ENCODE measurements at places on chromosomes 2 and 18.

GRCh38 chr2:207337234-207338219 is 171.8 kb upstream of the KLF7 start:
- peak; percentile 57 for DNase-seq

DNA sequence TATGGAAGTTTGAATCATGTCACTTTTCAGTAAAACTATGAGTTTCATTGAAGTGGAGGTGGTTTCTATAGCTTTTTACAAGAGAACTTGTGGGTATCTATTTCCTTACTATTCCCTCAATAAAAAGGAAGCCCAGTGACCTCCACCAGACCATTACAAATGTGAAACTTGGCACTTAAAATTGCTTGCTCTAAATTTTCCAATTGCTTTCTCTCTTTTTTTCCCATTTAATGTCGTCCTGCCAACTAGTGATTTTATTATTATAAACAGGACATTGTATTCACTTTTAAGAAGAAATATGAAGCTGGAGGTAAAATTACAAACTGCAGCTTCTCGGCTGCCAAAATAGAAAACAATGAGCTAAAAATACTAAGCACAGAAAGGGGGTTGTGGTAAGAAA is 208.2 kb upstream of the ALPP start:
- no peak for DNase-seq

- DNase-seq, result no peak
Observed at GRCh38 chr18:42287047-42287446, 332.0 kb downstream of the PIK3C3 start.

GRCh38 chr2:103945083-103945482 is 908.8 kb upstream of the POU3F3 start:
- DNase-seq, result no peak

DNA sequence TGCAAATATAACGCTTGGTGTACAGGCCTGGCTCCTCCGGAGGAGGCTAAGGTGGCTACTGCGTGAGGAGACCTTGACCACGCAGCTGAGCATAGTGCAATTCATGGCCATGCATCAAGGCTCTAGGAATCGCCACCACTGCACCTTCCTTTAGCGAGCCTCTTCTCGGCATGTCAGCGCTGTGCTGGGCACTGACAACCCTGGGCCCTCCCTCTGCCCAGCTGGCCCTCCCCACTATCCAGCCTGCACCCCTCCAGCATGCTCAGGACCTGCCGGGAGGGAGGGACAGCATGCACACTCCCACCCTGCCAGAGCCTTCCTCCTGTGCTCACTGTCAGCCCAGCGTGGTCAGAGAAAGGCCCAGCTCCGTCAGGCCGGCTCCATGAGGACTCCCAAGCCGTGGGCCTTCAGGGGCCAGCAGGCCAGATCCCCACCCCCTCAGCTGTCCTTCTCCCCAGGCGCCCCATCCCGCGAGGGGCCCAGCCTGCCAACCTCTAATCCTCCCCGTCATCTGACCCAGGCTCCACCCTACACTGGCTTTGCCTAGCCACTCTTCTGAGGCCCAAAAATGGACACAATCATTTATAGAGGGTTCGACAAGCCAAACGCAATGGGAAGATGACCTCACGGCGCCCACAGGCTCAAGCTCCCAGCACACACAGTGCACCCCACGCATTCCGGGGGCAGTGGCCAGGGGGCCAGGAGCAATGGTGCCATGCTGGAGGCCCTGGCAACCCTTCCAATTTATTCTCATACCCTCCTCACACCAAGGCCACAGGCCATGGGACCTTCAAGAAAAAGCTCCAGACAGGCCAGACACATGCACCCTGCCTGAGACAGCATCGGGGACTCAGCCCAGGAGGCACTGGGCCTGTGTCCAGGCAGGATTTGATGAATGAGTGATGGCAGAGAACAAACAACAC is 3.5 kb downstream of the BIN1 start:
- no peak for DNase-seq

GRCh38 chr2:115635430-115635829 is 1193.0 kb downstream of the DPP10 start:
- no peak for DNase-seq

GRCh38 chr2:231745303-231746038 is 35.6 kb downstream of the PDE6D start:
- DNase-seq, result no peak

- DNase-seq, result no peak
Observed at GRCh38 chr2:111025288-111025687, 95.4 kb upstream of the BCL2L11 start.

DNA sequence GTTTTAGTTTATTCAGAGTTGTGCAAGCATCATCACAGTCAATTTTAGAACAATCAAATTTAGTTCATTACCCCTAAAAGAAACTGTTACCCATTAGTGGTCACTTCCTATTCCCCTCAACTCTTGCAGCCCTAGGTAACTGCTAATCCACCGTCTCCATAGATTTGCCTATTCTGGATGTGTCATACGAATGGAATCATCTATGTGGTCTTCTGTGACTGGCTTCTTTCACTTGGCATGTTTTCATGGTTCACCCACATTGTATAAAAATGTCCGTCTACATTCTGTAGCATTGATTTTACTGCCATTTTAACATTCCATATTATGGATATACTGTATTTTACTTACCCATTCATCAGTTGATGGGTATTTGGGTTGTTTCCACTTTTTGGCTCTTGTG is 5.3 kb upstream of the CEP68 start:
- DNase-seq, result peak; percentile 80

GRCh38 chr2:231461516-231461971 is 2.7 kb downstream of the NCL start:
- no peak for DNase-seq

DNA sequence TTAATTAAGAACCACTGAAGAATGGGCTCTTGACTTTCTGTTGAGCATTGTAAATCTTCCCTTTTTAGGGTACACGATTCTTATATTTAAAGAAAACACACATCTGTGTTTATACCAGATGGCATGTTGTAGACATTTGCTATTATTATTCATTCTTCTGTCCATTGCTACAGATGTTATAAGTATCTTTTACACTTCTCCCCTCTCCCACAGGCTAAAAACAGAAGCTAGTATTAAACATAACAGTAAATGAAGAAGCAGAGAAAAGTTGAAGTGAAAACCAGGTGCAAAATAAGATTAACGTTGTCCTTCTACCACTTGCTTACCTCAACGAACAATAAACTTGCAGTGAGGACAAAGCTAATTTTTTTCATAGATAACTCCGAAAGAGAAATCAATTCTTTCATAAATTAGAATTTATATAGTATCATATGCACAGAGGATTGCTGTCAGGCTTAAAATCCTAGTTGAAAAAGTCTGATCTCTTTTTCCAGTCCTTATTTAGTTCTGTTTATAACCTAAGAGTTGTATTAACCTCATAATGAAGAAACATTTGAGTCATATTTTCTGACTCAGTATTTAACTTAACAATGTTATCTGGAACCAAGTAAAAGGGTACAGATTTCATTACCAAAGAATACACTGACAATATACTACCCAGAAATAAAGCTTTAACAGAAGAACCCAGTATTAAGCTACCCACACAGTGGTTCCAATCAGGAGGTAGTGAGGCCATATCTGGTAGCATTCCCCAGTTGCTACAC is 16.4 kb upstream of the ZNF385B start:
- DNase-seq, result peak; percentile 20

DNA sequence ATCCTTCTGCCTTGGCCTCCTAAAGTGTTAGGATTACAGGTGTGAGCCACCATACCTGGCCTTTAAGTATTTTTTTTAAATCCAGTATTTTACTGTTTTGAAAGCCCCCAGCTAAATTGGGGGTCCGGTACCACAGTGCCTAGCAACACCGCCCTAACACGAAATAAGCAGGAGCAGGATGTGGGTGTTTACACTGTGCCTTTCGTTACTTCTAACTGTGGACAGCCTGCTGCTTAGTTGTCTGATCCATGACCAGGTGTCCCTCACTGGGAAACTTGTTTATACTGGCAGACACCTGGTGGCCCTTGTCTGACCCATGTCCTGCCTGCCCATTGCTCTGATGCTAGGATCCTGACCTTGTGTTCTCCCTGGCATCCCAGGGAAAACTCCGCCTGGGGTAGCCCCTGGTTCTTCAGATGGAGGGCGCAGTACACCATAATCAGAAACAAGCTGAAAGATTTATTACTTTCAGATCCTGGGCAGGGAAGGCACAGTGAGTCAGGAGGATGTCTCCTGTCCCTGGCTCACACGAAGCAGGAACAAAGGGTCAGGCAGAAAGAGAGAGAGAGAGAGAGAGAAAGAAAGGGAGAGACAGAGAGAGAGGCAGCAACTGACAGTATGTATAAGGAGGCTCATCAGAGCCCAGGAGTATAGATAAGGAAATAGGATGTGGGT is 55.7 kb downstream of the NCAPH start:
- no peak for DNase-seq

DNA sequence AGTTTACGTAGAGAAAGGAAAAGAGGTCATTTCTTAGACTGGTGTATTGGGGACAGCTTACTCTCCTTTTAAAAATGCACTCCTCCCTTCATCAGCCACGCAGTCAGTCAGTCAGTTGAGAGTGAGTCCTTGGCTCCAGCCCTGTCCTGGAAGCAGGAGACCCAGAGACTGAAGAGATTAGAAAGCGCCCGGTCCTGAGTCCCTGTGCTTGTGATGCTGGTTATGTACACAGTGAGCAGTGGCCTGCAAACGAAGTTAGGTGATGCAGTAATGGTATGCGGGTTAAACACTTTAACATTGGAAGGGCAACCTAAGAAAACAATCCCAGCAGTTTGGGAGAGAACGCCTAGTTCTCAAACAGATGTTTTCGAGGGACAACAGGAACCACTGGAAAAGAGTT is 6.3 kb upstream of the ASB1 start:
- DNase-seq, result no peak

- peak; percentile 61 for DNase-seq
Observed at GRCh38 chr18:28175930-28176697, 816 bp downstream of the CDH2 start.

DNA sequence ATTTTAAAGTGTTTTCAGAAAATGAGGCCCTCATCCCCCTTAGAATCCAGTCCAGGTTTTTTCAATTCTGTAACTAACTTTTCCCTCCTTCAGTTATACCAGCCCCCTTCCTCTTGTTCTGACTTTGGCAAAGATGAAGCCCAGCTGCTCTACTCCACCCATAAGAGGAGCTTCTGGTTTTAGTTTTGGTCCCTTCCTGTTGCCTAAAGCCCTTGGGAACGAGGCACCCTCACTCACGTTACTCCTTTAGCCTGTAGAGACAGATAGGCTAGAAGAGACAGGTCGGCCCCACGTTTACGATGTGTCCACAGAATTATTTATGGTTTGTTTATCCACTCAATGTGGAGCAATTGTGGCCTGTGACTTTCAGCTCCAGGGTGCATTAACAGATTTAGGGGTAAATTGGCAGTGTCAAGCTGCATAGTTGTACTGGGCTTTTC is 454.2 kb upstream of the TNP1 start:
- DNase-seq, result no peak

DNA sequence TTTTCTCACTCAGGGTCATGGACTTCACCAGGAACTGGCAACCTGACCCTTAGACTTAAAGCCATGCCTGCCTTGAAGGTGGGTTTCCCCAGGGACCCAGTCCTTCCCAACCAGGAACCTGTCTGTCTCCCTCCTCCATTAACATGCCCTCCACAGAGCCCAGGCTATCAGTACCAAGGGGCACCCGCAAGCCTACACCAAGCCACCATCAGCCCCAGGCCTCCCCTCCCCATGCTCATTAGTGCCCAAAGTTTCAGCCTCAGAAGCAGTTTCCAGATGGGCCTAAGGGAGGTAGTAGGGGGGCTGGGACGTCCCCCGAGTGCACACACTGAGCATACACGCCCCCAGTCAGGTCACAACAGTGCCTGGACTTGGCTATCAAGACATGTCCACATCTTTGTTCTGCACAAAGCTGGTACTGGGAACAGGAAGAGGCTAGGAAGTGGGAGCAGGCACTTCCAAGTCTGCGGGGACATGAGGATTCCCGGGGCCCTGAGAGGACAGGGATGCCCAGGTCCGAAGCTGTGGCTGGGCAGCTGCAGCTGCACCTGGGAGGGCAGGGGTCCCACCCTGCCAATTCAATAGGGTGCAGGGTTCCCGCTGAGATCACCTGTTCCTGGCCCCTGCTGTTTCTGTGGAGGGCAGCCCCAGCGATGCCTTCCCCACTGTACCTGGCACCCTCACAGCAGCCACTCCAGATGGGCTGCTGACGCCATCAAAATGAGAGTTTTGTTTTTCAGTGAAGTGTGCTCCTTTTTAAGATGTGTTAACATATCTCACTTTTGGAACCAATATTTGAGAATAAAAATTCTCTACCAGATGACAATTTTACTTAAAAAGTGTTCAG is 731.4 kb downstream of the NR4A2 start:
- no peak for DNase-seq

DNA sequence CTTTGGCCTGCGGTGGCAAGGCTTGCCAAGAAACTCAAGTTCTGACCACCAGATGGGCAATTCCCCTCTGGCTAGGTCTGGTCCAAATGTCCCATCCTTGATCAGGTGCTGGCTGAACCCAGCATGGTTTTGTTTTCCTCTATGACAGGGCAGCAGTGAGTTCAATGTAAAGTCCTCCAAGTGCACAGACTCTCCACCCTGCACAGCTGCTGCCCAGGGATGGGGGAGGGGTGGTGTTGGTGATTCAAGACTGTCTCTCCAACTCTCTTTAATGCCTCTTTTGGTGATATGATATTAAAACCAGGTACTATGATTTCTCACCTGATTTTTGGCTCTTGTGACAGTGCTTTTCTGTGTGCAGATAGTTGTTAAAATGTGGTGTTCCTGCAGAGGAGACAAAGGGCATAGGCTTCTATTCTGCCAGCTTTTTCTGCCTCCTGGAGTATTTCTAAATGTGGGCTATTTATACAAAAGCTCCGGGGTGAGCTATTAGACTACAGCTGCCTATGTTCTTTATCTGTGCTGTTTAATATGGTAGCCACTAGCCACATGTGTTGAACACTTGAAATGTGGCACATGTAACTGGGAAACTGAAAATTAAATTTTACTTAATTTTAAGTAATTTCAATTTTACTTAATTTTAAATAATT is 64.0 kb upstream of the STK39 start:
- no peak for DNase-seq

- DNase-seq, result no peak
Observed at GRCh38 chr2:9213477-9214051, 7.0 kb downstream of the ASAP2 start.

- DNase-seq, result no peak
Observed at GRCh38 chr2:215811003-215811402, 202.3 kb downstream of the MREG start.

DNA sequence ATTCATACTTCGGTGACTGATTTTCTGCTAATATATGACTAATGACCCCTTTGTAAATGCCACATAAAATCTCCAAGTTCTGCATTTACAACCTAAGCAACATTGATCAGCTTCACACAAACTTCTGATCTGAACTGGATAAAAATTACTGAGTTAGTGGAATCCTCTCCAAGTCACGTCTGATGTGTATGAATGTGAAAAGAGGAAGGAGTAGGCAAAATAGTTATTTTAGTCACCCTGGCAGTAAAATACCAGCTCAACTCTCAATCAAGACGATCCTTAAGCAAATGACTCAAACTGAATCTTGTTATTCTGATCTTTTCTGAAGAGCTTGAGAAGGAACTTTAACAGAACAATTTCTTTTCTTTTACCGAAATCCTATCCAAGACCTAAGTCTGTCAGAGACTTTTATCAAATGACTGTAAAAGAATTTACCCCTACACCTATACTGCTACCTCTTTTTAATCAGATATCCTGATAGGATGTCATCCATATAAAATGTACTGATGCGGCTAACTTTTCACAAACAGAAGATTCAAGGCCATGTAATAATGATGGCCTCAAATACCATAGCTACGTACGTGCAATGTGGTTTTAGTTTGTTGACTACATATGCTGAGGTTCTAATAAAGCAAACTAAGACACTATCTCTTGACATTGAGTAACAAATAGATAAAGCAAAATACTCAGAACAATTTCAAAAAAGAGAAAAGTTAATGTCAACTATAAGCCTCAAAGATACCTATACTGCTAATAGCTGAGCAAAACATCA is 23.7 kb downstream of the CUL3 start:
- no peak for DNase-seq

- no peak for DNase-seq
Observed at GRCh38 chr2:222728621-222729020, 57.2 kb downstream of the MOGAT1 start.

Measured in ELR (cell line).